Left ventricle myocardium inferior (tissue), 1 donor: ENCODE measurements at places on chromosomes 16 and 17. TPM values are rescaled to one million over a fixed set of nuclear protein-coding genes. Genes with fewer than 3 reads are reported as not detected.

ATP2A1 gene
- total RNA-seq: 0.38 TPM

DNA sequence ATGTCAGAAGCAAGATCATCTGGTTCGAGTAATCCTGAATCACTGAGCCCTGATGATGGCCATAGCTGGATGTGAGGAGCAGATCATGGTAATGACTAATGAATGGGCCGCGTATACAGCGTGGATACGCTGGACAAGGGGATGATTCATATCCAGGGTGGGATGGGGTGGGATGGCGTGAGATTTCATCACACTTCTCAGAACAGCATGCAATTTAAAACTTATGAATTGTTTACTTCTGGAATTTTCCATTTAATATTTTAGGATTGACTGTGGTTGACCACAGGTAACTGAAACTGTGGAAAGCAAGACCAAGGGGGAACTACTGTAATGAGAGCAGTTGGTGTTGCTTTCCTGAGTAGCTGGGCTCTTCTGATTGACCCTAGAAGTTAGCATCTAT is 225.5 kb downstream of the STX8 start:
- no peak for DNase-seq

DNA sequence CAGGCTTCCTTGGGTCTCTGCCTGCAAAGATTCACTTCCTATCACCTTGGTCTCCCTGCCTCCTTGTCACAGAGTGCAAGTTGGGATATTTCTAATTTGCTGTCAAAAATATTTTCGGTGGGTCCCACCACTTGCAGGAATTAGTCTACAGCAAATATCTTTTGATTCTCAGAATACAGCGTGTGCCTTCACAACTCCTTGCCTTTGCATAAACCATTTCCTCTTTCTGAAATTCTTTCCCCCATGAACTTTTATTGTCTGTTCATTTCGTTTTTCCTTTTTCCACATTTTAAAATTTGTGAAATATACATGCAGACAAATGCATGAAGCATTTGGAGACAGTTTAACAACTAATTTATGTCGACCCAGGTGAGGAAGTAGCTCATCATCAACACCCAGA is 60.0 kb downstream of the HS3ST3B1 start:
- no peak for DNase-seq

KRTAP9-4 gene
- not detected for total RNA-seq

- peak; percentile 67 for DNase-seq
Observed at GRCh38 chr17:40551091-40551878, 14.0 kb downstream of the CCR7 start.

TOX3 gene
- not detected for total RNA-seq

DNA sequence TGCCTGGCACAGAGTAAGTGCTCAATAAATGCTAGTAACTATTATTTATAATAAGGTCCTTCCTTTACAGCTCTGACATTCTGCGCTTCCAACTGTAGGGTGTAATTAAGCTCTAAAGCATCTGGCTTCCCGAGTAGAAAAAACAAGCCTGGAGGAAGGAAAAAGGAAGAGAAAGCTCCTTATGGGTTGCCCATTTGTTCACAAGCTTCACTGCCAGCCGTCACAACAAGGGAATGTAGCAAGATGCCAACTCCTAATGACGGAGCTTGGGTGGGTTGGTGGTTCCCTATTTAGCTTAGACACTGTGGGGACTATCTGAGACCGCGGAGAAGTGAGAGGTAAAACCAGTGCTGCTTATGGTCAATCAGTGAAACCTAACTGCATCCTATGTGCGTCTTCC is 7.3 kb upstream of the RPRML start:
- DNase-seq: no peak

GCGR gene
- not detected for total RNA-seq

- DNase-seq: no peak
Observed at GRCh38 chr17:14813649-14814370, 451.3 kb downstream of the PMP22 start.
